H1 (cell line): ENCODE measurements at places on chromosomes 11 and 22. TPM values are rescaled to one million over a fixed set of nuclear protein-coding genes. Genes with fewer than 3 reads are reported as not detected.

GRCh38 chr11:57364851-57365660, 15.9 kb downstream of the PRG3 start:
- DNase-seq = no peak

Gene CSF2RB
- not detected in 2 replicates for total RNA-seq

GRCh38 chr11:120229451-120230424, 10.2 kb upstream of the POU2F3 start:
- DNase-seq = no peak

GRCh38 chr11:31199378-31199777, 170.2 kb downstream of the DCDC1 start:
- no peak for DNase-seq

Gene CARD16
- total RNA-seq = not detected in 2 replicates

Gene TREH
- total RNA-seq = not detected in 2 replicates

Gene CYB5R3
- 75.3 and 82.5 TPM in 2 replicates for total RNA-seq

Gene MFNG
- 1.7 and 1.8 TPM in 2 replicates for total RNA-seq

Gene SUSD2
- 1.5 and 2.0 TPM in 2 replicates for total RNA-seq

Gene CDON
- 32.5 and 32.9 TPM in 2 replicates for total RNA-seq

DNA sequence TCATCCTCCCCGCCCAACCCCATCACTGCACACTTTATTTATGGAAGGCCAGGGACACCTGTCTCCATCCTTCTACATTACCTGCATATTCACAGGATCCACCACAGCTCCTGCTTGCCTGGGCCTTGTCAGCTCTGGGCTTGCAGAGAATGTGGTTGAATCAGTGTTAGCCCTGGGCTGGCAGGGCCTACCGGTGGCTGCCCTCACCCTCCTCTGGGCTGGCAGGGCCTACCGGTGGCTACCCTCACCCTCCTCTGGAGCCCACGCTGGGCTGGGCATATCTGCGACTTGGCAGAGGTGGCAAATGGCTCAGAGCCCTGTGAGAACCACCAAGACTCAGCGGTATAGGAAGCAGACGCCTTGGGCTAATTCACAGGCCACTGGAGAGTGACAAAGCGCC, 300.9 kb downstream of the NTM start:
- DNase-seq = no peak

- DNase-seq = no peak
Measured at GRCh38 chr11:27355575-27356104, 7.4 kb downstream of the CCDC34 start.

Gene OR8D1
- not detected in 2 replicates for total RNA-seq

DNA sequence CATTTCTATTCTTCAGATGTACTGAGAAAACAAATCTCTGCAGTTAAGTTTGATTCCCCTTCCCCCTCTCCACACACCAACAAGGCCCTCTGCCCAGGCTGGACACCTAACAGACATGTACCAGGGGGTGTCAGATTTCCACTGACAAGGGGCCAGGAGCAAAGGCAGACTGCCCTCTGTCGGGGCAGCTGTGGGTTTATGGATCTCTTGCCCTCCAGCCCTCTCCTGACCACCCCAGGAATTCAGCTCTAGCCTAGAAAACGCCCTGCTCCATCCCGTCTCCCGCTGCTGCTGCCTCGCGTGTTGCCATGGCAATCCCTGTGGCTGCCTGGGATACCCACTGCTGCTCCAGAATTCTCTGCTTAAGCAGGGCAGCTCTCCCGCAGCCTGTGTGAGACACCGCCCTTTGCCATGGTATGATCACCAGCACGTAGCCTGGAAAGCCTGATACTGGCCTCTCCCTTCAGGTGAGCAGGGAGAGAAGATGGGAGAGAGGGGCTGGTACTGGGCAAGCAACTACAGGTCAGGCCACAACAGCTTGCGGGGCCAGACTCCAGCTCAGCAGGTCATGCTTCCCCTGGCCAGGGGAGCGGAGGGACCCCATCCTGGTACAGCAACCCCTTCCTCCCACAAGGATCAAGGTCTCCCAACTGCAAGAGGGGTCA, 41.6 kb downstream of the BUD13 start:
- DNase-seq = peak; percentile 77

GRCh38 chr11:65112546-65113360, 1.1 kb downstream of the TM7SF2 start:
- DNase-seq = peak; percentile 74

DNA sequence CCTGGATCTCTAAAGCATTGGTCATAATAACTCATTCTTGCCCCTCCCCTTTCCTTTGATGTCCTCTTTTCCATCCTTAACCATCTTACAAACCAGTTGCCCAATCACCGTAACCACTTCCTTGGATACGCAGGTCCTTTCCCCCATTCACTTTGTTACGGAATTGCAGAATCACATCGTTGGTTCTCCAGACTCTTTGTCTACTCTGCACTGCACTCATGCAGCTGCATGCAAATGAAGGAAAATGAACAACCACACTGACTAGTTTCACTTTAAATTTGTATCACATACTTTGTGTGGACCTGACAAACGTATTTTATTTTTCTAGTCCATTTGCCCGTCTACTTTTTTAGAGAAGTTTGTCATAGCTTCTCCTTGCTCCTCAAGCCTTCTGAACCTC, 69.9 kb downstream of the SLC5A12 start:
- DNase-seq = no peak

GRCh38 chr11:77819921-77820564, 479 bp downstream of the RSF1 start:
- peak; percentile 39 for DNase-seq

GRCh38 chr11:104222464-104222863, 58.5 kb upstream of the PDGFD start:
- DNase-seq = no peak

GRCh38 chr11:64745189-64745520, 1.2 kb upstream of the RASGRP2 start:
- no peak for DNase-seq

- DNase-seq = no peak
Measured at GRCh38 chr11:68090706-68091105, 30.5 kb downstream of the CHKA start.

- DNase-seq = no peak
Measured at GRCh38 chr11:130580372-130580771, 131.9 kb downstream of the ADAMTS15 start.

- no peak for DNase-seq
Measured at GRCh38 chr11:79458709-79459108, 17.9 kb upstream of the TENM4 start.

DNA sequence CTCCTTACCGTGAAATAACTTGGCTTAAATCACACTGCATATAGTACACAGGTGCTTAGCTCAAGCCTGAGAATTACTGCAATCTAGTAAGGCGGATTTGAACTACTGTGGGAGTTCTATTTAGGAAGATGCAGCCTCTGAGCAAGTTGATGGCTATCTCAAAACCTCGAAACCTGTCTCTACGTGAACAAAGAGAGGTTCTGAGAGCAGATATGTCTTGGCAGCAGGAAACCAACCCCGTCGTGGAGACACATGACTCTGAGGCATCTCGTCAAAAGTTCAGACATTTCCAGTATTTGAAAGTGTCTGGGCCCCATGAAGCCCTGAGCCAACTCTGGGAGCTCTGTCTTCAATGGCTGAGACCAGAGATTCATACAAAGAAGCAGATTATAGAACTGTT, 5.9 kb downstream of the ZNF215 start:
- DNase-seq = no peak

Gene TLCD5
- total RNA-seq = 9.5 TPM in 2 replicates
